ENCODE measurements at places on chromosomes 13 and 19.

- DNase-seq: no peak
Measured at GRCh38 chr19:10911579-10912363, 16.7 kb downstream of the YIPF2 start.

GRCh38 chr19:829129-829758 lies 1.6 kb downstream of the AZU1 start:
- no peak for DNase-seq

GRCh38 chr19:47613165-47614020 lies 4.5 kb downstream of the BICRA start:
- DNase-seq: no peak

GRCh38 chr13:41791056-41791455 lies 169.9 kb downstream of the VWA8 start:
- no peak for DNase-seq

DNA sequence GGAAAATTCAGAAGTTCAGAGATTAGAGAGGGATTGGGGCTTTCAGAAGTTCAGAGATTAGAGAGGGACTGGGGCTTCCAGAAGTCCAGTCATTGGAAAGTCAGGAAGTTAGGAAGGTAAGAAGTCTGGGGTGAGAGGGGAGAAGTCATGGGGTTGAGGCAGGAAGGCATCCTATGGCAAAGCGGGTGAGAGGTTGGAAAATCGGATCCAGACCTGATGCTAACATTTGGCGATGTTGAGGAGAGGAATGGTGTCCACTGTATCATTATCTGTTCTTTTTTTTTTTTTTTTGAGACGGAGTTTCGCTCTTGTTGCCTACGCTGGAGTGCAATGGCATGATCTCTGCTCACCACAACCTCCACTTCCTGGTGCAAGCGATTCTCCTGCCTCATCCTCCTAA lies 11.1 kb downstream of the SYT3 start:
- DNase-seq: no peak

- no peak for DNase-seq
Measured at GRCh38 chr13:53020764-53021335, 7.8 kb upstream of the OLFM4 start.

DNA sequence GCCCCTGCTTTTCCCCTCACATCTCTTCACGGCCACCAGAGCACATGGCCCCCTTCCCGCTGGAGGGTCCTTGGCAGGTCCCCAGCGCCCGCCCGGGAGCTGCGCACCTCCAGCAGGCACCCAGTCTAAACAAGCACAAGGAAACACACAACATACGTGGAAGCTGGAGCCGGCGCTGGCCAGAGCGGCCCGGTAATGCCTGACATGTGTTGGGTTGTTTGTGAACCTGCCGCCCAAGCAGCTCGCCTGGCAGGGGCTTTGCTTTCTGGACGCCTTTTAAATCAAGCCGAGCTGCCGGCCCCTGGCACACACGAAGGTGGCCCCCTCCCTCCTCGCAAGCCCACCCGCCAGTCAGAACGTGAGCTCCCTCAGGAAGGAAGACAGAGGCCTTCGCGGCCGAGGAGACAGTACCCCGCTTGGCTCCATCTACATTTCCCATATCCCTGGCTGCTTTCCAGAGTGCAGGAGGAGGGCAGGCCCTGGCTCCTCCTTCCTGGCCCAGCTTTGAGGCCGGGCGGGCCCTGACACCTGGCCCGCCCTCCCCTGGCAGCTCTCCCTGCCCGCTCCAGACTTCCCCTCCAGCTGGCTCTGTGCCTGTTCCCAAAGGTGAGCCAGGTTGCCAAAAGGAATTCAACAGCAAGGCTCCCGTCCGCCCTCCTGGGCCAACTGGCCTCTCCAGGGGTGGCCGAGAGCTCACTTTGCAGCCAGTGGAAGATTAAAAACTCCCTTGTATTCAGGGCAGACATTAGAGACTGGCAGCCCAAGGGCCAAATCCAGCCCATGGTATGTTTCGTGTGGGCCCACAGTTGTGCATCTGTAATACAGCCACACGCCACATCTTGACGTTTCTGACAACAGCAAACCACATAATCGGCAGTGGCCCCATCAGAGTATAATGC lies 28.7 kb downstream of the COMP start:
- DNase-seq: no peak

GRCh38 chr13:21913010-21913409 lies 242.1 kb downstream of the FGF9 start:
- DNase-seq: no peak
